ENCODE measurements at places on chromosomes 11 and 22.
A peak's percentile ranks its signal among the peaks of the same experiment; 100 is the strongest.

DNA sequence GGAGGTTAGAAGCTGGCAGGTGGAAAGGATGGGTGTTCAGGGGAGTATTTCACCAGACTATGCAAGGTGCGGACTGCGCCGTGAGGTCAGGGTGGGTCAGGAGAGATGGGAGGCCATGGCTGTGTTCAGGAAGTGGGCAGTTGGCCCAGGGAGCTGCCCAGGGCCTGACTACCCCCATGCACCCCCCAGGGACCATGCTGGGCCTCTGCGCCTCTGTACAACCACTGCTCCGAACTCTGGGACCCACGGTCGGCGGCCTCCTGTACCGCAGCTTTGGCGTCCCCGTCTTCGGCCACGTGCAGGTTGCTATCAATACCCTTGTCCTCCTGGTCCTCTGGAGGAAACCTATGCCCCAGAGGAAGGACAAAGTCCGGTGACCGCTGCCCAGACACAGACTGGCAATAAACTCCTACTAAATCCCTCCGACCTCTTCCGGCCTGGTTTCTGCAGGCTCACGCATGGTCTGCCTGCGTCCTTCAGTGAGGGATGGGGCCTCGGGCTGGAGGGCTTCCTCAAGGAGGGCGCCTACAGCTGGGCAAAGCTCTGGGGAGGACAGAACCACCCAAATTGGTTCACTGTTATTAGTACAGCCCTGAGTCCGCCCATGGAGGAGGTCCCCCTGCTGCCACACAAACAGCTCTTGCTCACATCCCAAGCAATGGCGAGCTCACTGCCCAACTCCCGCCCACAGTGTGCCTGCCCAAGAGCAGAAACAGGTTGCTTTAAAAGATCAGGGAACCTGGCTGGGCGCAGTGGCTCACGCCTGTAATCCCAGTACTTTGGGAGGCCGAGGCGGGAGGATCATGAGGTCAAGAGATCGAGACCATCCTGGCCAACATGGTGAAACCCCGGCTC, 4.2 kb downstream of the PHLDA2 start:
- no peak for DNase-seq

DNA sequence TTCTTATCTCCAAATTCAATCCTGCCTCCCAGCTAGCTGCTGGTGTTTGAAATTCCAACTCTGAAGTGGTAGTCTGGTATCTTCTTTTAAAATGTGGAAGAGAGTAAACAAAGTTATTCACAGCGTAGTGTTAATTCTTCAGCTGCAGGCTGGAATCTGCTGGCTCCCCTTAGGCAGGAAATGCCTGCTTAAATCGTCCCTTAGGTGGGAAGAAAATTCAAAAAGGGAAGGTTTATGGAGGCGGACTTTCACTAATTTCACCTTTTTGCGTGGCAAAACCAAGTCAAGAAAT, 439.0 kb upstream of the CCDC90B start:
- DNase-seq: peak; percentile 32

GRCh38 chr22:27136596-27136995, 479.2 kb downstream of the MIAT start:
- DNase-seq: no peak

- DNase-seq: peak; percentile 71
These were observed 694 bp downstream of the TMEM123 start for GRCh38 chr11:102451681-102452460.

DNA sequence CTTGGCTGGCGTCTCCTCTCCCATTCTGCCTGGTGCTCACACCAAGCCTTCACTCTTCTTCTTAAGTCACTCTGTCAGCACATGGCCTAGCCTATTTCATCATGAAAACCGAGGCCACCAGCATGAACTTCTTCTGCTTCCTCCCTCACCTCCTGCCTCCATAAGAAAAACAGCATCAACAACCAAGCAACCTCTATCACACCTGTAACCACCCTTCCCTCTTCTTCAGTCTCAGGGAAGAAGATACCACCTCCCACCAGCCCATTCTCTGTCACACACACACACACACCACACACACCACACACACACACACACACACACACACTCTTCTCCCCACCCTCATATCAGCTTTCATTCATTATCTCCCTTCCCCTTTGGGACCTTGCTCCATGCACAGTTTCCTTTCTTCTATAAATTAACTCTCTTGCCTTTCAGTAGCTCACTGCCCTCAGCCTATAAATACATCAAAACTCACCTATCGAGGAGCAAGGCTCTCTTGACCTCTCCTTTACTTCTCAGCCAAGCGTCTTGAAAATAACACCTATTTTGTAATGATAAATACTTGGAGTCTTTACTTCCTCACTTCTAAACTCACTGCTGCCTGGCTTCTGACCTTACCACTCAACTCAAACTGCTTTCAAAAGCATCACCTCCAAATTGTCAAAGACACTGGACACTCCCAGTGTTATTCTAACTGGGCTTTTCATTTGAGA, 36.6 kb downstream of the SC5D start:
- DNase-seq: no peak

GRCh38 chr11:78737891-78738290, 163.2 kb upstream of the NARS2 start:
- no peak for DNase-seq

- DNase-seq: no peak
These were observed 94.1 kb upstream of the NECTIN1 start for GRCh38 chr11:119823077-119823476.
